ENCODE measurements at places on chromosomes 4 and X.

GRCh38 chr4:1802151-1802715, 9.1 kb downstream of the FGFR3 start:
- no peak for DNase-seq

DNA sequence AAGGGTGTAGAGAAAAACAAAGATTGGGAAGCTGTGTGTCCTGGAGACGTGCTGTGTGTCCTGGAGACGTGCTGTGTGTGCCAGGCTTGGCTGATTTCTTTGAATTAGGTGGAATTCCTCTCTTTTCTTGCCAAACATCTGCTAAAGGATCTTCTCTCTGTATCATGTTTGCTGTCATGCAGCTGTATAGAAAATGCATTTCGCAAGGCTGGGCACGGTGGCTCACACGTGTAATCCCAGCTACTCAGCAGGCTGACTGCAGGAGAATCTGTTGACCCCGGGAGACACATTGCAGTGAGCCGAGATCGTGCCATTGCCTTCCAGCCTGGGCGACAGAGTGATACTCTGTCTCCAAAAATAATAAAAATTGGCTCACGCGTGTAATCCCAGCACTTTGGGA, 187.0 kb downstream of the CRLF2 start:
- DNase-seq, result no peak

DNA sequence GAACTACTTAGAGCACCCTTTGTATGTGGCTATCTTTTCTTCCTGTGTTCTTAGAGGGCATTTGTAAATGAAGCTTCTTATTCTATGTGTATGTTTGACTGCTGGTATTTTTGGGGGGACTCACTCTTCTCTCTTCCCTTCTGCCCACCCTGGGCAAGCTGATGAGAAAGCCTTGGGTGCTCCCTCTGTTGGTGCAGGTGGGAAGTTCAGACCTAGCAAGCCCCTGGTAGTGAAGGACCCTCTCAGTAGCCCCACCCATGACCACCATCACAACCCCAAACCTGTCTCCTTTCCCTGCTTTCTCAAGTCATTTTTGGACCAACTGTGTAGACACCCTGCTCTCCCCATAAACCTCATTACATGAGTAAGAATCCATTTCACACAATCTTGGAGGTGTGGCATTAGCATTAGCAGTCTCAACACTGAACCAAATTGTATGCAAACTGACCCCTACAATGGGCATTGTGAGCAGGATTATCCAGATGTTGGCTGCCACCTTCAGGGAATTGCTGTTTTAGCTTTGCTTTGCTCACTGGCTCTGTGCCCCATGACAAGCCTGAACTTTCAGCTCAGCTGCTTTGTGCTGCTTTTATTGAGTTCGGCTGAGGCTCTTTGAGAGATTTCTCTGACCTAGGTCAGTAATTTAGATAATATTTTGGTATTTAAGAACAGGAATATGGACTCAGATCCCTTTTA, 27.9 kb downstream of the TRIM61 start:
- no peak for DNase-seq

DNA sequence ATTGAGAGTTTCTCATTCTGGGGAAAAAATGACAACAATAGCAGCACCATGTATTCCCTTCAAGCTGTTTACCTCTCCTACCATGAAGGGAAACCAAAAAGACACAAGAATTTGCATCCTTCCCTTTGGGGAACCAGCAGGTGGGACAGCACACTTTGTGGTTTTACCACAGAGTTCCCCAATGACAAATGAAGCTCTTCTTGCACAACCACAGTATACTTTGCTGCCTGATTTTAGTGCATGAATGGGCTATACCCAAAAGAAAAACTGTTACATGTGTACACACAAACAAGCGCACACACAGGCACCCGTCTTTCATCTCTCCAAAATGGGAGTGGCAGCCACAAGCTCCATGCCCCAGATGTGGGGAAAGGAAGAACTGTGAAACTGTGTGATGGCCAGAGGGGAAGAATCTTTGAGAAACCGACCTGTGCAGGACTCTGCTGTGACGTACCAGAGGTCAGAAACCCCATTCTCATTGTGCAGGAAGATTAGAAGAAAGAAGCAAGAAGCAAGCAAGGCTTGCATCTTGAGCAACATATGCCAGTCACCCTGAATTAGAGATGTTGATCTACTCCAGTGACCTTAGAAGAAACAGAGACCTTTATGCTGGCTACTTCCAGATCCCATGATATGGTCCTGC, 2.7 kb upstream of the MAML3 start:
- DNase-seq, result no peak

GRCh38 chr4:96652158-96652557, 812.3 kb downstream of the PDHA2 start:
- no peak for DNase-seq

DNA sequence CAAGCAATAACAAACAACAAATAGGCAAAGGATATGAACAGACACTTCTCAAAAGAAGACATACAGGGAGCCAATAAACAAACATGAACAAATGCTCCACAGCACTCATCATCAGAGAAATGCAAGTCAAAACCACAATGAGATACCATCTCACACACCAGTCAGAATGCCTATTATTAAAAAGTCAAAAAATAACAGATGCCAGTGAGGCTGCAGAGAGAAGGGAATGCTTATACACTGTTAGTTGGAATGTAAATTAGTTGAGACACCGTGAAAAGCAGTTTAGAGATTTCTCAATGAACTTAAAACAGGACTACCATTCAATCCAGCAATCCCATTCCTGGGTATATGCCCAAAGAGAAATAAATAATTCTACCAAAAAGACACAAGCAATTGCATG, 129.8 kb upstream of the MAGEB2 start:
- no peak for DNase-seq

GRCh38 chr4:150950657-150951288, 64.3 kb downstream of the LRBA start:
- DNase-seq, result no peak

- no peak for DNase-seq
These were observed 42.2 kb upstream of the PUDP start for GRCh38 chrX:7190157-7190556.

- no peak for DNase-seq
These were observed 16.5 kb downstream of the ADH6 start for GRCh38 chr4:99202536-99202935.

All from activated CD8-positive, alpha-beta memory T cell treated with anti-CD3 and anti-CD28 coated beads for 48 hours (primary cell).